ENCODE measurements at places on chromosomes 2 and 18.

DNA sequence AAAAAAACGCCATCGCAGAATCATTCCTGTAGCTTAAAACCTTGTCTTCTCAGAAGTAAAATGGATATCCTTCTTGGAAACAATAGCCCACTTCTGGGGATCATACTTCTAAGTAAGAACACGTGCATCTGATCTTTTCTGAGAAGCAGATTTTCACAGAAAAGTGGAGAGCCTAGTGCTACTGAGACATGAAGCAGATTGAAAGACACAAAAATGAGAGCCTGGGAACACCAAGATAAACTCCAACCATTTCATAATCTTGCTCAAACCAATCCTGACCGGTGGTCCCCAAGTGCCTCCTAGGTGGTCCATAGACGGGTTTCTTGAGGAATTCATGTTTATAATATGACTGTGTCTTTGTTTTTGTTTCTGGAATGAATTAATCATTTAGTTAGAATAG, 191.2 kb downstream of the IRS1 start:
- no peak for DNase-seq

GRCh38 chr18:11419338-11419737, 190.1 kb upstream of the SLC35G4 start:
- DNase-seq = no peak

- DNase-seq = no peak
These were observed 510.2 kb upstream of the ID2 start for GRCh38 chr2:8171608-8172007.

- DNase-seq = no peak
These were observed 5.9 kb upstream of the FHL2 start for GRCh38 chr2:105404736-105405135.

- no peak for DNase-seq
These were observed 93.6 kb downstream of the MTCL1 start for GRCh38 chr18:8799001-8799400.

GRCh38 chr18:58895385-58895784, 30.7 kb downstream of the ZNF532 start:
- no peak for DNase-seq

DNA sequence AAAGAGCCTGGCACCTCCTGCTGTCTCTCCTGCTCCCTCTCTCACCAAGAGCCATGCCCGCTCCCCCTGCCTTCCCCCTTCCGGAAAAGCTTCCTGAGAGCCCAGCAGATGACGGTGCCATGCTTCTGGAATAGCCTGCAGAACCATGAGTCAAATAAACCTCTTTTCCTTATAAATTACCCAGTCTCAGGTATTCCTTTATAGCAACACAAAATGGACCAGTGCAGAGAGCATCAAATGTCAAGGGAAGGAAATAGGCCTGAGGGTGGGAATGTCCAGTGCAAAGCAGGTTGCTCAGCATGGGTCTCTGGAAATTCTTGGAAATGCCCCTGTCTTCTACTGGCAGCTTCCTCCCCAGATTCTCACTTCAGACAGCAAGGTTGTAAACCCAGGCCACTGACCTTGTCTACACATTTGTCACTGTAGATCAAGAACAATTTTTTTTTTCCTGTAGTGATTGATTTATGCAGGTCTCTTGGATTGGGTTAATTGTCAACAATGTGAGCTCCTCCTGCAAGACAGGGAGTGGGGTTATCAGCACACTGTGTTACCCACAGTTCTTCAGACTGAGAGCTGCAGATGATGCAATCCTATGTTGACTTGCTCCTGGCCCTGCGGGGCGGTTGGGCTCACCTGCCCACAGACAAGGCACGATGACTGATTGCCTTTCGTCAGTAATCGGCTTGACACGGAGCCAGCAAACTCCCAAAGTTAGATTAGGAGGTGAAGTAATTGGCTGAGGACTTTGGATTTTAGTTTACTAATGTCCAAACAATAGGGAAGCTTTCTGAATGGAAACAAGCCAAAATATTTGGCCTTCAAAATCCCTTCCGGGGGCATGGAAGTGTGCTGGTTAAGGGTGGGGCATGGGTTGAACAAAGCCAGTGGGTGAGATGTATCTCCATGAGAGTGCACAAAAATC, 5.4 kb upstream of the BOD1L2 start:
- no peak for DNase-seq

- peak; percentile 85 for DNase-seq
These were observed 31.5 kb upstream of the PDIA6 start for GRCh38 chr2:10844097-10844496.

- DNase-seq = no peak
These were observed 76.2 kb downstream of the CDK15 start for GRCh38 chr2:201882353-201883090.

DNA sequence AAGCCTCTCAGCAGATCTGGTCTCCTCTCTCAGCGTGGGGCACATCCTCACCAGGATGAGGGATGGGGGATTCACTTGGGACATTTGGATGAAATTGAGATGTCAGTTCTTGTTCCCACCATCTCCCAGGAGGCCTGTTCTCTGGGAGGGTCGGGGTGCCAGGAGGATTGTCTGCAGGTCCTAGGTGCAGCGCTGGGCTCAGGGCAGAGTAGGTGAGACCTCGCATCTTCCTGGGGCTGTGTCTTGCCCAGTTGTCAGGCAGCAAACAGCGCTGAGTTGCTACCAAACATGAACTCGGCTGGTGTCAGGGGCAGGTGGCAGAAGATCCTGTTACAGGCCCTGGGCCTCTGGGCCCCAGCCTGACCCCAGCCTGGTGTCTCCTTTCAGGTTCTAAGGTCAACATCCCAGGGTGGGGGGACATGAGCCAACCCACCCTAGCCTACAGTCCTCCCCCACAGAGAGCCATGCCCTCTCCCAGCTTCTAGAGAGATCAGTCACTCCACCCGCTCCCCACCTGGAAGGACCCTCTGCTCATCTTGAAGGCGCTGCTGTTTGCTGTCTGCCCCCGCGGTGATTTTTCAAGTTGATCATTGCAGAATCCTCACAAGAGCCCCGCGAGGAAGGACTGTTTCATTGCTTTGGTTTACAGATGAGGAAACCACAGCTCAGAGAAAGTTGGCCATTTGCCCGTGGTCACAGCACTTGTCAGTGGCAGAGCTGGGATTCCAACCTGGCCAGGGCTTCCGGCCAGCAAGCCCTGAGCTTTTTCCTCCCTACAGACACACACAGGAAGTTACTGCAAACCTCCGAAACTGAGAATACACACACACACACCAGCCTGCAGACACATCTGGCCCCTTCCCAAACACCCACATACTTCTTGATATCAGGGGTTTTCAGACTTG, 83.9 kb downstream of the STPG4 start:
- peak; percentile 85 for DNase-seq

GRCh38 chr2:124476291-124476690, 451.2 kb downstream of the CNTNAP5 start:
- DNase-seq = no peak

- DNase-seq = peak; percentile 75
These were observed 98.1 kb downstream of the NFATC1 start for GRCh38 chr18:79493801-79494211.

GRCh38 chr18:22946217-22946616, 13.1 kb downstream of the RBBP8 start:
- no peak for DNase-seq

DNA sequence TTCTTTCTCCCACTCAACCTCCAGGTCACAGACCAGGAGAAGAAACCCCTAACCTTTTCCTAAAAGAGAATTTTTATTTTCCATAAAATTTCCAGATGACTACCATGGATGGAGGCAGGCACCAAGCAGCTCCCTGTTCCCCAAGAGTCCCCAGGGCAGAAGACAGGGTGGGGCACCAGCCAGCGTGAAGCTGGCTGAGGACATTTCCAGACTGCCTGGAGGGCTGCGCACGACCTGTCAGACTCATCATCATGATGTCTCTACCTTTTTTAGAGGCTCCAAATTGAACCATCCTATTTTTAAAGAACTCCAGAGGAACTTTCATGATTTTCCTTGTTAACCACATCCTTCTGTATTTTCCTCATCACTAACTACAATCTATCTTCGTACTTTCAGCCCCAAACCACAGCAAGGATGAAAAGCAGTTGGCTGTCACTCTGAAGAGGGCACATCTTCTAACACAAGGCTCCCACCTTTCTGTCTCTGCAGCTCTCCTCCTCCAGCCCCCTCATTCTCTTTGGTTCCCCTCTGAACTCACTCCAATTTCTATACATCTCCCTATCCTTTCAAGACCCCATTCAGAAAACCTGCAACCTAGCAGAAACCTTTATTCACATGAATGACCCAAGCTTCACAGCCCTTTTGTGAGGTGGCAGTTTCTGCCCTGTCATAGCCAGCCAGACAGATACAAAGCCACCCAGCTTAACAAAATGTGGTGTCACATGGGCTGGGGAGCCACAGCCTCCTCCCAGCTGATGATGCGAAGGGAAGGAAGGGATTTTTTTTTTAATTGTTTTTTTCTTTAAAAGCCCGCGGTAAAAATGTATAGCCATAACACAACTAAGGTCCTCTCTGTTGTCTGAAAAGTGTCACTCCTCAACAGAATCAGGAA, 11.1 kb downstream of the AMMECR1L start:
- no peak for DNase-seq

DNA sequence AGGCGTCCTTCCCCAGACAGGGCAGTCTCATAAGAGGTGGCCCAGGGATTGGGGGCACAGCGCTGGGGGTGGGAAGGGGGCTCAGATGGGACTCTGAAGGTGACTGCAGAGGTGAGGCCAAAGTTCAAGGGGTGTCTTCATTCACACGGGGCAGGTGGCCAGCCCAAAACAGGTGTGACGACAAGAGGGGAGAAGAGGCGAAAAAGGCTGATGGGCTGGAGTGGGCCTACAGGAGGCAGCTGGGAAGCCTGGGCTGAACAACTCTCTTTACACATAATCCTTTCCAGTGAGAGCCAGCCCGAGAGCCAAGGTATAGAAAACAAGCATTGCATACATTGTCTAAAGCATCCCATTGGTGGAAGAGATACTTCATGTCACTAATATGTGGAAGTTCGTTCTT, 130.9 kb upstream of the ASB18 start:
- DNase-seq = no peak

- no peak for DNase-seq
These were observed 93.4 kb downstream of the SLC25A12 start for GRCh38 chr2:171800639-171801038.

GRCh38 chr2:184113696-184114403, 484.5 kb upstream of the ZNF804A start:
- no peak for DNase-seq

- DNase-seq = peak; percentile 50
These were observed at the start of gene TFPI for GRCh38 chr2:187554011-187554703. TFPI (minus strand) TSS chr2:187554435; CDS start chr2:187503768, 50,667 bp downstream.

GRCh38 chr2:114049280-114049679, 159.4 kb downstream of the ACTR3 start:
- DNase-seq = no peak

DNA sequence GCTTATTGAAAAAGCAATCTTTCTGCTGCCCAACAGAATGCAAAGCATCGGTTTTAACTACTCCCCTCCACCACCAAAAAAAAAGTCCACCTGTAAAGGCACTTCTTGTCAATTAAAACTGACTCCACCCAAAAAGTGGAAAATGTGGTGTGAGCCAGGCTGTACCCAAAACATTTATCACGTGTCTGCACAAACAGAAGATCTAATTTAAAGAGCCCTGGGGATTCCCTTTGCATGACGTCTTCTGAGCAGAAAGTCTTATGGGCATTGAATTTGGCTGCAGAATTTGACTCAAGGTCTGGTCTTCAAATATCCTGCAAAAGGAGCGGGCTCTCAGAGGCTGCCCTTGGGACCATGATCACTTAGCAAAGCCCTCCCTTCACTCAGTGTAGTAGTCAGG, 358.3 kb upstream of the KLHL29 start:
- DNase-seq = no peak

DNA sequence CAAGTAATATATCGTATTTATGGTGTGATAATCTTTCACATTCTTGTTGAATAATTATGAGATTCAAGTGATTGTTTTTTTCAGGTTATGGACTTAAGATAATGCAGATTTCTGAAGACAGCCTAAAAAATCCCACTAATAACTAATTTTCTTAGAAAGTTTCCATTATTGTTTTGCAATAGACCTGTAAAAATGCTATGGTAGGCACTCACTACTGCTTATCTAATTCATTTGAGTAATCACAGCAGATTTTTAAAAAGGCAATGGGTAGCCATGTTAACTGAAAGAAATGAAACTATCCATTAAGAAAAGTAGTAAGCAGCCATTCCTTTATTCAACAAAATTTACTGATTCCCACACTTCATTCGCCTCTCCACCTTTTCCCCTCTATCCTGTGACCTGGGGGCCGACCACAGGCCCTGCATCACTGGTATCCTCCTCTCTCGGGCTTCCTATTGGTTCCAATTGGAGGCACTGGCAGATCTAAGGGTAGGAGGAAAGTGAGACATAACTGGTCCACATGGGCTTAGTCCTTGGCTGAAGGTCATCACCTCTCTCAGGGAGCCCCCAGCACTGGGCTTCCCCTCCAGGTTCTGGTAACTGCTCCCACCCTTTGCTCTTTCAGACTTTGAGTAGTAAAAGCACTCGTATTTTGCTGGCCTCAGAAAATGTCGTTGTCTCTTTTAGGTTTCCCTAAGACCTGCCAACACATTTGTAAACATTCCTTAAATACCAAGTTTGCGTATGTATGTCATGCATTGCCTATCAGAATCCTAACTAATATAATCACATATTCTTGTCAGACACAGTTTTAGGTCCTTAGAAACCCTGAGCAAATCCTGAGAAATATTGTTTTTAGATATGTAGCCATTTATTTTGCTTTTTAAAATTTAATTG, 18.5 kb downstream of the RBMS1 start:
- no peak for DNase-seq

GRCh38 chr2:126981476-126981875, 82.8 kb downstream of the TEX51 start:
- no peak for DNase-seq

DNA sequence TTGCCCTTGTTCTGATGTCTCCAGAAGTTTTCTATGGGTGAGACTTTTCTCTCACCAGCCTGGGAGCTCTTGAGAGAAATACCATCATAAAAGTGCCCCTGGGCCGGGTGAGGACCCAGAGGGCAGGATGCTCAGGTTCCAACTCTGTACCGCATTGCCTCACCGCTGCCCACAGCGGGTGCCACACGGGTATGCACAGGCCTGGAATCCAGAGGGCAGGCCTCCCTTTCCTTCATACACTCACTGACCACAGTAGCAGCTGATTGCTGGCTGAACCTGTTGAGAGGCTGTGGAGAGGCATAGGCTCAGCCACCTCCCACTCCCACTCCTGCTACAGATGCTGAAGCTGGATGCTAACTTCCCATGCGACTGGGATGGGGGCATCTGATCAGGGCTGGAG, 293.8 kb downstream of the CYP26B1 start:
- no peak for DNase-seq

DNA sequence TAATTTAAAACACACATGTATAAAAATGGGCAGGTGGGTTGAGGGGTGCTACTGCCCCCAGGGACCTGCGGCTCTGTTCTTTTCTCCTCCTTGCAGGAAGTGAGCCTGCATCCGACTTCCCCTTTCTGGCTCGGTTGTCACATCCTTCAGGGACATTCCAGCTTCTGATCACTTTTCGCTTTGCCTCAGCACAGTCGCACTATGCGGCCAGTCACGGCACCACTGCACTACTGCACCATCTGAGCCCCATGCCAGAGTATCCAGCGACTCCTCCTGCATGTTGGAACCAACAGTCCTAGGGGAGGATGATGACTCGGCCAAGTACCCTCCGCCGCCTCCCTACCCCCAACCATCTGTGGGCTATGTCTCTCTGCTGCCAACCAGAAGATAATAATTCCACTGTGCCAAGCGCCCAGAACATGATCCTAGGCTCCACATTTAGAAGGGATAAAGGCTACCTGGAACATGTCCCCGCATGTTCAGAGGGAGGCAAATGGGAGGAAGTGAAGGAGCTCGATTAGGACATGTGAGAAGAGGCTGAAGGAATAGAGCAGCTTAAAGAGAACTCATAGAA, 17.6 kb downstream of the CDC42EP3 start:
- DNase-seq = peak; percentile 73

Data from upper lobe of left lung (tissue), 6 donors.